ENCODE measurements at places on chromosomes 1 and 21.

DNA sequence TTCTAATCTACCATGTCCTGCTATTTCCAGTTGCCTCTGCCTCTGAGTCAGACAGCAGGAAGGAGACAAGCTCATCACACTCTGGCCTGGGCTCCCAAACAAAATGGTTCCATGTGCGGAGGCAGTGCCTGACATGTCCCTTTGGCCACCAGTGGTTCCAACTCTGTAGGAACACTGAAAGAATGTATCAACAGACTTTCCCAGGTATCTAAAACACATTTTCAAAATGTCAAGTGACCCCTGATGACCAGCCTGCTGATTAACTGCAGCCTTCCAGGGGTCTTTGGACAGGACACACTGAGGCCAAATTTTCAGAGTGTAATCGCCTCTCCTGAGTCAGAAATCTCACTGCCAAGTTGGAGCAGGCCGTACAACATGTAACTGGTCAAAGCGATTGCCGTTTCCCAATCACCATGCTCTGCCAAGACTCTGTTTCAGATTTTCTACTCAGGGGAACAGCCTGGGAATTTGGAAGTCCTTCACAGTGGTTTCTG is 172.7 kb downstream of the TPR start:
- DNase-seq = no peak

DNA sequence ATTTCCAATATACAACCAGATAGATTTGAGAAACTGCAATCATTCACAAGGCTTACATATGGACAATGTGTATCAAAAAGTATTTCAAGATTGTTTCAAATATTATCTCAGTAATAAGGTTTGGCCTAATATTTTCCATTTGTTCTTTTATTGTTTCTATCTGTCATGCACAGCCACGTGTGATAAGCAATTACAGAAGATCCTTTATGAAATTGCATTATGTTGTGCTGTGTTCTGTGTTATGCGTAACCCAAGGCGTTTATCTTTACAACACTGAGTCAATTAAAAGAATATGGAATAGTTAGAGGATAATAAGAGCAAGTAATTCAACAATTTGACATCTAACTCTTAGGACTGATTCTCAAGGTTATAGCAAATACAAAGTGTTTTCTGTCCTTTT is 1009.3 kb upstream of the PRMT6 start:
- no peak for DNase-seq

DNA sequence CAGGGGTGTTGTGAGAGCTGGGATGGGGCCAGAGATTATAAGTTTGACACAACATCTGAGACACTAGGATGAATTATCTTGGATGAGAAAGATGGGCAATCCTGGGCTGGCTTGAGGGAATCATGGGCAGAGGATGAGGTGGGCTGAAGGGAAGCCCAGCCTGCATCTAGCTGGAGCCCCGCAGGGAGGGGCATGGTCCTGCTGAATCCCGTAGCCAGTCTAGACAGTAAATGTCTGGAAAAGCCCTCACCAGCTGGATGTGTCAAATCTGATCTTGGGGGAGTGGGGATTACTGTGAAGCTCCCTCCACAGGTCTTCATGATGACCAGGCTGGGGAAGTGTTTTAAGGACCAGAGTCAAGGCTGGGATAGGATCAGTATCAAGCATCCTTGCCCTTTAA is 3.6 kb upstream of the CASQ1 start:
- DNase-seq = no peak

- DNase-seq = no peak
Measured at GRCh38 chr1:3697810-3698209, 45.5 kb downstream of the TP73 start.

DNA sequence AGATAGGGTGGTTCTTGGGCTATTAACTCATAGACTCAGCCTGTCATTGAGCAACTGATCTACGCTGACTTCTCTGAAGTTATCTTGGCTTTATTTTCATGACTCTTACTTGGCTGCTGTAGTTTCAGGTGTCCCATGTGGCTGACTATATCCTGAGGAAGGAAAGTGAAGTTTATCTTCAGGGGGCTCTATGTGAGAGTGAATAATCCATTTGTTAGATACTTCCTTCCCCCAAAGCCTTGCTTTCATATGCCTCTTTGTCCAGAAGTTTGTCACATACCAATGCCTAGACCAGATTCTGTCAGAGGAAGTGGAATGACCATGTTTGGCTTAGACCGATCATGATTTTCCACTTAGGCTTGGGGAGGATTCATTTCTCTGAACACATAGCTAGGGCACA is 27.9 kb upstream of the C1orf87 start:
- DNase-seq = no peak

DNA sequence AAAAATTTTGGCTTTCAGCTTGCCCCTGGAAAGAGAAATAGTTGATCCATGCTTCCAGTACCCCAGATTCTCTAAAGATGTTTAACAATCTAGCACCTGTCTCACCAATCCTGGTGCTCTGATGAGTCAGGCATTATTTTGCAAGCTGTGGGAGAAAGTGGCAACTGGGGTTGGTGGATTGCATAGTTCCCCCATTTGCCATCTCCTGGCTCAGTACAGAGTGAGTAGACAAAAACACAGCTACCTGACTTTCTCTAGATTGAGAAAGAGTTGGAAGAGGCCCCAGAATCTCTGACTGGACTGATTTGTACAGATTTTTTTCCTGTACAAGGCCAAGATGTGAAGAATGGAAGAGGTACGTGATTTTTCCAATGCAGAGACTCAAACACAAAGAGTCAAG is 75.1 kb upstream of the NEGR1 start:
- no peak for DNase-seq

DNA sequence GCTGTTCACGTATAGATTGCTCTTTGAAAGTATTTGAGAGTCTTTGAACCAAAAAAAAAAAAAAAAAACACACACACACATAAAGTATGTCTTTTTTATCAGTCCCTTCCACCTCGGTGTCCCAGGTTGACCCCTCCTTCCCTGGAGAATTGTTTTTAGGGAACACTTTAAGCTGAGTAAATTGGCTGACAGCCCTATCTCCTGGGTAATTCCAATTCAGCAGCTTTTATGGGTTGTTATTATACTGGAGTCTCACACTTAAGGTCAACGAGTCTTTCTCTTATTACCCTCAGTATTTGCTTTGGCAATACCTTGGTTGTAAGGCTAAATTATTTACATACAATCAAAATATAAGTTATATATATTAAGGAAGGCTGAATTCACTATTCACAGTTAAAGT is 69.4 kb downstream of the SLC30A10 start:
- DNase-seq = no peak

GRCh38 chr1:112905395-112906149 is 50.4 kb downstream of the SLC16A1 start:
- no peak for DNase-seq

DNA sequence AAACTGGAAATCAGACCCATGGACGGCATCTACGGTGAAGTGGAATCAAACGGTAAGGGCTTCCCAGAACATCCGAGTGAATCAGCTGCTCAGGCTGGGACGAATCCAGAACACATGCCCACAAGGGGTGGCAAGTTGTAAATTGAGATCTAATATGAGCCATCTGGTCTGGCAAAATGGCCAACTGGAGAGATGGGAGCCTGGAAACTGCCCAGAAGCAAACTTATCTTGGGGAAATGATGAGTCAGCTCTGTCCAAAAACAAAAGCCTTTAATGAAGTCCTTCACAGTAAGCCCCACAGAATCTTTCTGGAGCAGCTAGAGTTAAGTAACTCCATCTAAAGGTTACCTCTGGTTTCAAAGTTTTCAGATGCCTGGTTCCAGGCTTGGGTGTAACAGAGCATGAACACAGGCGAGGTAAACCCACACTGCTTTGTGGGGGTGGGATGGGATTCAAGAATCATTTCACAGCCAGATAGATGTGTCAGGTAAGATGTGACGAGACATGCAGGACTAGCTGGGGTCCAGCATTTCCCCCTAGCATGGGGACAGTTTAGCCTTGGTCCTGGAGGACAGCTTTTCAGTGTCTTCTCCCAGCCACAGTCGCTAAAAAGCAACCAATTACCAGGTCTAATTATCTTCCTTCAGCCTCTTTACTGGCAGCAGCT is 10.5 kb upstream of the SRP9 start:
- DNase-seq = peak; percentile 83

DNA sequence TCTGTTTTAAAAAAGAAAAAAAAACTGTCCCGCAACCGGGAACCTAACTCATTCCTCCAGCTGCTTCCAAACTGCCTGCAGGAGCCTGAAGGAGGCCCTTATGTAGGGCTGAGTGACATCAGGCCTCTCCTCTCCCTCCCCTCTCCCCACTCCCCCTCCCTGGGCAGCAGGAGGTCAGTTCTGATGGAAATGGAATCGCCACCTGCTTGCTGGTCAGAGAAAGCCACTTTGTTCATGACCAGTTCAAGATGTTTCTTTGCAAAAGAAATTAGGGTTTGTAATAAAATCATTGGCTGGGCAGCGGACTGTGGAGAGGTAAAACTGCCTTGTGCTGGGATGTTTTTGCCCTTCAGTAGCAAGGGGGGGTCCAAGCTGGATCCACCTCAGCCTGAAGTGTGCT is at the start of gene MAP1LC3C:
TSS of gene MAP1LC3C (minus strand) at position 73 of the 400 bp plus-strand sequence. CDS start 90 bp downstream, outside the sequence.
- no peak for DNase-seq

- no peak for DNase-seq
Measured at GRCh38 chr1:195761104-195761503, 847.1 kb downstream of the KCNT2 start.

DNA sequence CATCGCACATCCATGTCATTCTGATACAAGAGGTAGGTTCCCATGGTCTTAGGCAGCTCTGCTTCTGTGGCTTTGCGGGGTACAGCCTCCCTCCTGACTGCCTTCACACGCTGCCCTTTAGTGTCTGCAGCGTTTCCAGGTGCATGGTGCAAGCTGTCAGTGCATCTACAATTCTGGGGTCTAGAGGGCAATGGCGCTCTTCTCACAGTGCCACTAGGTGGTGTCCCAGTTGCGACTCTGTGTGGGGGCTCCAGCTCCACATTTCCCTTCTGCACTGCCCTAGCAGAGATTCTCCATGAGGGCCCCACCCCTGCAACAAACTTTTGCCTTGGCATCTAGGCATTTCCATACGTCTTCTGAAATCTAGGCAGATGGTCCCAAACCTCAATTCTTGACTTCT is 138.2 kb upstream of the BRINP3 start:
- DNase-seq = no peak

- no peak for DNase-seq
Measured at GRCh38 chr1:58003988-58004387, 542.5 kb downstream of the OMA1 start.

Data from amniotic stem cell (primary cell).